Activated CD4-positive, alpha-beta T cell treated with anti-CD3 and anti-CD28 coated beads, Interleukin-2, amount 10 ng/mL, durations not matched to agents 24 days and 14 days (primary cell): ENCODE measurements at places on chromosomes 4 and X. TPM values are rescaled to one million over a fixed set of nuclear protein-coding genes. Genes with fewer than 3 reads are reported as not detected.
A peak's percentile ranks its signal among the peaks of the same experiment; 100 is the strongest.

- peak; percentile 92 for DNase-seq
Measured at GRCh38 chr4:54233277-54233696, 4.2 kb downstream of the PDGFRA start.

Gene GDPD2
- 0.12 and 0.19 TPM in 2 replicates for total RNA-seq

GRCh38 chrX:134167591-134168203 lies 69.3 kb upstream of the CCDC160 start:
- no peak for DNase-seq

DNA sequence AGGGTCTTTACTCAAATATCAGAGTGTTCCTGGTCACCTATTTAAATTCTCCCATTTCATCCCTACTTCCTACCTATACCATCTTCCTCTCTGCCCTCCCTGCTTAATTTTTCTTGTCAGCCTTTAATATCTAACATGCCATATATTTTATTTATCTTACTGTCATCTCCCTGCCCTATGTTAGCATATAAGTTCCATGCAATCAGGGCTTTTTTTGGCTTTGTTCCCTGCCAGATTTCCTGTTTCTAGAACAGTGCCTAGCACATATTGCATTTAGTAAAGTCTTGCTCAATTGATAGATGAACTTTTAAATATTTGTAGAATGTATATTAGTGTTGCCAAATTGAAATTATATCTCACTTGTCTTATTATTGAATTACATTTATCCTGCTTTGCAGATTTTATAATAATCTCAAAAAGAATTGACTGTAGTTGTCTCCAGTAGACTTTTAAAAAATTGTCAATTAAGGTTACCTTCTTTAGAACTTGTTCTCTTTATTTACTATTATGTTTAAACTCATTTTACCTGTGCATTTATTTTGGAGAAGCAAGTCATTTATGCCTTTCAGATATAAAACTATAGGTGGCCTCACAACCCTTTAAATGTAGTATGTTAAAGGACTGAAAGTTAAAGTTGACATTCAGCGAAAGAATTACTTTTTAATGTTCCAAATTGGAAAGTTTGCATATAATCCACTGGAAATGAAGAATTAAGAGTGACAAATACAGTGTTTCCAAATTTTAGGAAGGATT lies 108.2 kb upstream of the BMPR1B start:
- no peak for DNase-seq

Gene GNRHR
- total RNA-seq, result not detected in 2 replicates

DNA sequence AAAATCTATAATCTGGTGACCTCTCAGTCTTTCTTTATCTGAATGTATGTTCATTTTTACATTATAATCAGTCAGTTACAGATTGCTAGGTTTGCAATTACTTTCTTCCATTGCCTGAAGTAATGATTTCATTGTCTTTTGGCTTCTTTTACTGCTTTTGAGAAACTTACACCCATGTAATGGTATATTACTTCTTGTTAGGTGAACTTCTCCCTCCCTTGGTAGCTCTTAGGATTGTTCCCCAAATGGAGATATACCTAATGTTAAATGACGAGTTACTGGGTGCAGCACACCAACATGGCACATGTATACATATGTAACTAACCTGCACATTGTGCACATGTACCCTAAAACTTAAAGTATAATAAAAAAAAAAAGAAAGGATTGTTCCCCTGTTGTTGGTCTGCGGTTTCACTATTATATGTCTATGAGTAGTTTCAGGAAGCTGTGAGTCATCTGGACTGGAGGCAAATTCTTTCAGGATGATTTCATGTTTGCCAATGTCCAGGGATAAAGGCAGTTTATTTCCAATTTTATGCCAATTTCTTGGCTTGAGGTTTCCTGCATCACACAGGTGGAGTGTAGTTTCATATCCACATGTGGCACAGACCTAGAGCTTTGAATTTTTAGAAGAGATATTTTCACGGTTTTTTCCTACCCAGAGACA lies 21.8 kb downstream of the SPANXC start:
- no peak for DNase-seq

DNA sequence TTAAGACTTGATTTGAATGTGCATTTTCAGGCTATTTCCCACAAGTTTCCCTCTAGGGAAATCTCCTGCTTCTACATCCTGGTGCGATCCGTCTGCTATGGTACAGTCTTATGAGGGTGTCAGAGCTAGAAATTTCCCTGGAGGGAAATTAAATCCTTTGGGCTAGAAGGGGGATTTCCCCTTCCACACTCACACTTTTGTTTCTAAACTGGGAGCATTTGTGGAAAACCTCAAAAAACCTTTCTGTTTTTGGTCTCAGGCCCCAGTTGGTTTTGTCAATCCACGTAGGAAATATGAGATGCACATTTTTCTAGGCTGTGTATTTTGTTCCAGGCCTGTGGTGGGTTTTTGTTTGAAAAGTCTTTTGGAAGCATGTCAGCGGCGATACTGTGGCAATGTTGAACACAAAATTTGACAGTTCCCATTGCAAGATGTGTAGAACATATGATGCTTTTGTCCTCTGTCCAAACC lies 17.8 kb downstream of the HMGB3 start:
- no peak for DNase-seq
